Activated T-helper 1 cell treated with Interleukin-2 at 50 U/mL for 16 hours (primary cell): ENCODE measurements at places on chromosomes 4 and X.

GRCh38 chrX:145464650-145465049 lies 217.3 kb downstream of the SPANXN1 start:
- DNase-seq: no peak

- DNase-seq: no peak
Observed at GRCh38 chrX:120617996-120618630, 11.7 kb downstream of the C1GALT1C1 start.

DNA sequence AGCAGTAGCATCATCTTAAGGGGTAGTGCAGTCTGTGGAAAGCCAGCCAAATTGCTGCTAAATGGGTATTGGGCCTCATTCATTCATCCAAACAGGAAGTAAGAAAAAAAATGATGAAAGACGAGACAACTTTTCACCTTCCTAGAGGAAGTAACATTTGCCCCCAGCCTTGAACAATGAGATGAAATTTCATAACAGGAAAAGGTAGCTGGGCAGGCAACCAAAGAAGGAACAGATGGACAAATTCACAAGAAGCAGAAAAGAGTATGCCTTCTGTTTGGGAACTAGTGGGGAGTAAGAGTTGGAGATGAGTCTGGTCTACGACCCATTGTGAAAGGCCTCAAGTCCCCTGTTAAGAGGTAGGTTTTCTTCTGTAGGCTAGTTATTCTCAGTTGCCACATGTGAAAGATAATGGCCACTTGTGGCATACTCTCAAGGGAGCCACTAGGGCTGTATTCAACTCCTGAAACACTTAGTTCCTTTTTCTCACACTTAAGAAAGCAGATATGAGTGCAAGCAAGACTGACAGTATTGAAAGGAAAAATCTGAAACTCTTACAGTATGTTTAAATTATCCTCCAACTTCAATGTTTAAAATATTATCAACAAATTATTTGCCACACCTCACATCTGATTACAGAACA lies 190.4 kb downstream of the AR start:
- DNase-seq: no peak

- DNase-seq: no peak
Observed at GRCh38 chr4:127203562-127204200, 429.1 kb upstream of the INTU start.

DNA sequence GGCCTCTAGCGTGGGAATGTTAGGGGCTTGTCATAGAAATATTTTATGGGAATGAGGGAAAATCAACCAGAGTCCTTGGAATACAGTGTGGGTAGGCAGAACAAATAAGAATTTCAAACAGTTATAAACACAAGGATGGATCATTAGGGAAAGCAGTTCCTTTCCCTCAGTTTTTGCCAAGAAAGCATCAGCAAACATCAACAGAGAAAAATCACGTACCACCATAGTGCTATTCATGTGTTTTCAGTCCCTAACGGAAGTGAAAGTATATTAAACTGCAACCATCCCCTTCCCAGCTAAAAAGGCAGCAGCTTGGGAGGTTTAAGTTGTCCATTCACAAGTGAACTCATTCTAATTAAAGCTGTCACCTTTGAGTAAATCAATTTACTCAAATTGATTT lies 334.4 kb upstream of the PCDH18 start:
- no peak for DNase-seq

- no peak for DNase-seq
Observed at GRCh38 chr4:168662297-168662984, 165.6 kb downstream of the PALLD start.

DNA sequence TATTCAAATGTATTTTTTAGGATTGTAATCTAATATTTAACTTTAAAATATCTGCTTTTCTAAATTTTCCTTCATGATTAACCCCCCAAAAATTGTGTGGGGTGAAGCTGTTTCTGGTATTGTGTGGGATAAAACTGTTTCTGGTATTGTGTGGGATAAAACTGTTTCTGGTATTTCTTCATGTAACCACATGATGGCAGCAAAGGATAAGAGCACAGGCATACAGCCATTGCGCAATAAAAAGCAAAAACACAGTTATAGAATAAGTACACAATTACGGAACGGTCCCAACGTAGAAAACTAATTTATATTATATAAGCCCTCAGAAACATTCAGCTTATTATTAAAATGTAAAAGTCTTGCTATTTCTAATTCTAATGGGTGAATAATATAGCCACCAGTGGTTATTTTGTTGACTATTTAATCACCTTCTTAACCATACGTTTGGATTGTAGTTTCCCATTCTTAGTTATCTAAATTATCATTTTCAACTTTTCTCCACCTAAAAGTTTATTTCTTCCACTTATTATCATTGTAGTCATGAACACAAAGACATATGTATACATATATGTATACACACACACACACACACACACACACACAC lies 333.9 kb upstream of the FSTL5 start:
- DNase-seq: no peak

DNA sequence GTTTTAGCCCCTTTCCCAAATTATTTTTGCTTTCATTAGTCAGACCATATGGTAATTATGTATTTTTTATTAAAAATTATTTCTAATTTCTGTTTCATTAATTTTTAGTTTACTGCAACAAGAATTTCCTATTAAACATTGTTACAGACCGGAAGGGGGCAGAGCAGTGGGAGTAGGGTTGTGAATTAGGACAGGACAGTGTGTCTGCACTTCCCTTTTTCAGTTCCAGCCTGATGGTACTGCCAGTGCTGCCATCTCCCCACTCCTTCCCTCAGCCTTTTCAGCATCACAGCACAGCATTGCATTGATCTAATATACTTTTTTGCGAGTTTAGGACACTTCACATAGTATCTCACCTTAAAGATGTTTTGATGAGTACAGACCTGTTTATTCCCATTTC lies 76.5 kb downstream of the STIM2 start:
- DNase-seq: no peak

DNA sequence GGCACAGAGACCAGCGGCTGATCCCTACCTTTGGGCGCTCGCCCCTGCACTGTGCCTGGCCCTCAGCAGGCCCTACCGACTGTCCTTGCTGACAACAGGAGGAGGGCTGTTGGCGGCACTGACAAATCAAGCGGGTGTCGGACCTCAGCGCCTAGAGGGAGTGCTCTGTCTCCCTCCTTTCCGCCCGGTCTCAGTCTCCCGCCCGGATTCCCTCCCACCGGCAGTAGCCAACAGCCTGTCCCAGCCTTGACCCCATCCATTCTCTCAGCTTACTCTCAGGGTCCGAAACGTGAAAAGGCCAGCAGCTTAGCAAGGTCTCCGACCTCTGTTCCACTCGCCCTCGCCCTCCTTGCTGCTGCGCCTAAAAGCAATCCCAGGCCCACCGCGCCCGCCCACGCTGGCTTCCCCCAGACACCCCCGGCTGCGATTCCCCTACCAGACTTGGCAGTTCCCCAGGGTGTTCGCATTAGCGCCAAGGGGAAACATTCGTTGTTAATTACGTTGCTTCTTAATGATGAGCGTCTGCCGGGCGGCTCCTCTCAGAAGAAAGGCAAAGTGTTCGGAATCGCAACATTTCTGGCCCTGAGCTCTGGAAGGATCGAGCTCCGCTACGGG lies 96.2 kb downstream of the SOWAHB start:
- no peak for DNase-seq

- no peak for DNase-seq
Observed at GRCh38 chrX:152989292-152989658, 4.6 kb downstream of the PNMA5 start.

GRCh38 chr4:46081674-46082073 lies 42.2 kb downstream of the GABRG1 start:
- DNase-seq: no peak

- no peak for DNase-seq
Observed at GRCh38 chrX:105894721-105895120, 72.4 kb downstream of the NRK start.

- no peak for DNase-seq
Observed at GRCh38 chrX:38839944-38840343, 38.7 kb downstream of the MID1IP1 start.

DNA sequence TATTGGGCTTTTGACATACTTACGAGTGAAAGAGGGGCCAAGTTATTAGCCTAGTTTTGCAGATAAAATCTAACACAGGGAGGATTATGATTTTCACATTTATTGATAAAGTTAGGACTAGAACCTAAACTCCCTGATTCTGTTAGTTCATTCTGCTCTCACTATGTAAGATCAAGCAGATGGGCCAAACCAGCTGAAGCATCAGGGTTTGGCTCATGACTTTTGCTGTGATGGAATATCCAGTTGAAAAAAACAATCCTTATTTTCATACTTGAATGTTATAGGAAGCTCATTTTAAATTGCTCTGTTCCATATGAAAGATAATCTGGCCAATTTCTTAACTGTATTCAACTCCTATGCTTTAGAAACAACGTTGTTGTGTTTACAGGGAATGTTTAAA lies 21.2 kb downstream of the SPRY1 start:
- no peak for DNase-seq

- no peak for DNase-seq
Observed at GRCh38 chrX:24014388-24015018, 12.5 kb downstream of the KLHL15 start.

DNA sequence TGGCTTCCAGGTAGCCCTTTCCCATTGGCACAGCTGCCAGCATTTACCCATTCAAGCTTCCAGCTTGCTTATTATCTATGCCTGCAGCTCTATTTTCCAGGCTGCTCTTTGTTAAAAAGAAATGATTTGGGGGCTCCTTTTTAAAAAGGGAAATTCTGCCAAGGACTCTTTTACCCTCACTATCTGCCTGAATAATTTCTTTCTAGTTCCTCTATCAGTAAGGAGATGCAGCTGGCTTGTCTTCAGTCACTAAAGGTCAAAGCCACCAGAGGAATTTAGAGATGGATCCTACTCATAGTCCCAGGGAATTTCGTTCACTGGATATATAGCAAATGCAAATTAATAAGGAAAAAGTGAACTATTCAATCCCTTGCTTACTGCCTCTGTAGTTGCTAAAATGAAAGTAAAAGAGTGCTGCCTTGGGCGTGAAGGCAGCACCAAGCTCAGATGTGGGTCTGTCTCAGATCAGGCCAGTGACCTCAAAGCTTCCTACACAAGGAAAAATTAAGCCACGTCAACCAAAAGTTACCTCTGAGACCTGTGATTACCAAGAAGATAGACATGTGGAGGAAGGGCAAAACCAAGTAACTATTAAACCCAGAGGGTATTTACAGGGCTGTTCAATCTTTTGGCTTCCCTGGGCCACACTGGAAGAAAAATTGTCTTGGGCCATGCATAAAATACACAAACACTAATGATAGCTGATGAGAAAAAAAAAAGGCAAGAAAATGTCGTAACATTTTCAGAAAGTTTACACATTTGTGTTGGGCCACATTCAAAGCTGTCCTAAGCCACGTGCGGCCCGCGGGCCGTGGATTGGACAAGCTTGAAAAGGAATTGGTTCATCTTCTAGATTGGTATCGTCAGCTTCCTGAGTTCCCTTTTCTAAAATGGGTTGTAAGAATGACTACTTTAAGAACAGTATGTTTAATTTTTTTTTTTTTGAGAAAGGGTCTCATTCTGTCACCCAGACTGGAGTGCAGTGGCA lies 5.3 kb downstream of the ARSF start:
- DNase-seq: no peak

DNA sequence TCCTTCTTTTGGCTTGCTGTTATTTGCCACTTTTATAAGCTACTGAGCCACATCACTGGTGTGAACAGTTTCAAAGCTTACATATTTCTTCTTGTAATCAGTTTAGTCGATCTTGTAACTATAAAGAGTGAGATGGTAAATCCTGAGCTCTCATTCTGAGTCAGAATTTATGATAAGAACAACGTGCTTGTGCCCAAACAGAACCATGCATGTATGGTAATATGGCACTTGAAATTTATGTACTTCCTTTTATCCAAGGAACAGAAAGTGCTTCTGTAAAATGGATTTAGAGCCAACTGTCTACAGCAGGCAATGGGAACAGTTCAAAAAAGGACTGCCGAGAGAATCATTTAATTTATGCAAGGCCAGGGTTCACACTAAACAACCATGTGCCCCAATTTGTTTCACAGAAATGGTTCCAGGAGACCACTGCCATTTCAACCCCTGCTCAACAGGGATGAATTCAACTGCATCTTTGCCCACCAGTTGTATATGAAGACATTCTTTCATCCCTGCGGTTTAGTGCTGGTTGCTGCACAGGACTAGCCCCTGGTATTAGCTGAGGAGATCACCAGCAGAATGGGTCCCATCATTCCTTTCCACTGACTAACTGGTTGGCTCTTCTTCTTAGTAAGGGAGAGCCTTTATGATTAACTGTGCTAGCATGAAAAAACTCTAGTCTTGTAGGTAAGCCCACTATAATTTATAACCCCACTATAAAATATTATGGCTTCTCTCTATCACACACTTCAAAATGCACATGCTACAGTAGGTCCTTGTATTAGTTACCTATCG lies 162.9 kb upstream of the PGRMC2 start:
- DNase-seq: no peak

- DNase-seq: no peak
Observed at GRCh38 chr4:146647615-146648460, 9.1 kb downstream of the POU4F2 start.

DNA sequence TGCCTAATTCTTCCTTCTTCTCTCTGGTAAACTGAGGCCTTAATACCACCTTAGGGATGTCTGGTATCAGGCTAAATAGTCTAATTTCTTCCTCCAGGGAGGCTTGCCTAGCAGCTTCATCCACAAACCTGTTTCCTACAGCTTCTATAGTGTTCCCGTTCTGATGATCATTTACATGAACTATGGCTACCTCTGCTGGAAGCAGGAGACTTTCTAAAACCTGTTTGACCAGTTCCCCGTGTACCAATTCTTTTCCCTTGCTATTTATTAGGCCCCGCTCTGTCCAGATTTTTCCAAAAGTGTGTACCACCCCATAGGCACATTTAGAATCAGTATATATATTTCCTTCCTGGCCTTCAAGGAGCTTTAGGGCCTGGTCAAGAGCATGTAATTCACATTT lies 5.8 kb upstream of the USP38 start:
- no peak for DNase-seq

DNA sequence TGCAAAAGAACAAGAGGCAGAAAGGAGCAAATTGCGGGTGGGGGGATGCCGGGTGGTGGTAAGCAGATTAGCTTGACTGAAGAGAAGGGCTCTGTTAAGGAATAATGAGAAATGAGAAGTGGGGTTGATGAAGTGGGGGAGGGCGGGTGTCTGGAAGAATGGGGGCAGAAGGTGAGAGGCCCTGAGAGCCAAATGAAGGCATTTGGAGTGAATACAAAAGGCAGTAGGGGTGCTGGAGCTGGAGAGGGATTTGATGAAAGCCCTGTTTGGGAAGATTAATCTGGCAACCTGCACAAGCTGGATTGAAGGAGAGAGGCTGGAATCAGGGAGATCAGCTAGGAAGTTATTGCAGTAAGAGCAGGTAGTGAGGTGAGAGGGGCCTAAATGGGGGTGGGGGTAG lies 82.1 kb downstream of the GUCY2F start:
- no peak for DNase-seq

GRCh38 chr4:4456351-4456750 lies 69.4 kb downstream of the NSG1 start:
- DNase-seq: no peak
